ENCODE measurements at places on chromosomes 2 and 18.

DNA sequence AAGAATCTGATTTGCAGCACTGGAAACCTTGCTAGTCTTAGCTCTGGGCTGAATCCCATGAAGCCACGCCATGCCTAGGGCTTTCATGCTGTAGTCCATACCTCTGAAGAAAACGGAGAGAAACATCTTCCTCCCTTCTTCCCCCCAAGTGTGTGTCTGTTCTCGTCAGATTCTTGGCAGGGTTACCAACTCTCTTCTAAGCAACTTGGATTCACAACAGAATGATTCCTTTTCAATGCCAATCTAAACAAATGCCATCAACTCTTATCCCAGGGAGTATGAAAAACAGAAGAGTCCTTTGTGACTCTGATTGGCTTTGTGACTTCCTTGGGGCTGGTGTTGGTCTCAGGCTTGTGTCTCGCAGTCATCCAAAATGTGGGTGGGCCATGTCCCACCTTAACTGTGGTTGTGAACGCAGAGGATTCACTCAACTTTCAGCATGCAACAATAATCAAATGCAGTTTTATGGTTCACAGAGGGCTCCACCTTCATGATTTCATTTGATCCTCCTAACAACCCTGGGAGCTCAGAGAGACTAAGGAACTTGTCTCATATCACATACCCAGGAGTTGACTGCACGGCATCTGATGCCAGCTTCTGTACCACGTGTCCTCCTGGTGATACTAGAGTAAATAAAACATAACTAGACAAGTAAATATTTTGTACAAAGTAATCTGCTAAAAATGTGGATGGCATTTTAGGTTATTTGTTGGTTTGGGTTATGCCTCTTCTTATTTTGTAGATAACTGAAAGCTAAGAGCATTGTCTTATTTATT lies 186.0 kb upstream of the TNP1 start:
- no peak for DNase-seq

- DNase-seq = no peak
Measured at GRCh38 chr2:56185101-56185581, 1.4 kb downstream of the CCDC85A start.

DNA sequence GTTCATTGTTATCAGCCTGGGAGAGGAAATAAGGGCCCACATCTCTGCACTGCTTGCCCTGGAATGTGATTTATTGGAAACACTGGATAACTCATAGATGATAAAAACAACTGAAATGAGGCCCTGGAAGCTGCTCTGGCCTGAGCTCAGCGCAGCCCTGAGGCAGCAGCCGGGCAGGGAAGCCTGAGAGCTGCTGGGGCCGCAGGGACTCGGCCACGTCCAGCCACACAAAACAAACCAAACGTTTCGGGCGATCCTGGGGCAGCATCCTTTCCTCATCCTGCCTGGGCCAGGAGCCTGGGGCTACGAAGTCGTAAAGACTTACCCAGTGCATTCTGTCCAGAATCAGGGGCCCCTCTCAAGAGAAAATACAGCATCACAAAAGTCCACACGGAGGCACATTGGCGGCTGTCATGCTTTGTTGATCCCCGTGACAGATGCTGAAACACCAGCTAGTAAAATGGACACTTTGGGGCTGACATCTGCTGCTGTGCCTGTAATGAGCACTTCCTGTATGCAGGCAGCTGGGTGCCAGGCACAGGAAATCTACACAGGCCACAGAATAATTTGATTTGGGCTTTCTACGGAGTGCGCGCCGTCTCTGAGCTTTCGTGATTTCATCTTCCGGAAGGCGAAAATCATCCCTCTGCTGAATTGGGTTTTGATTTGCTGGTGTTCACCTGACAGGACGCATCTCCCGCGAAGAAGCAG lies 250.6 kb downstream of the EIPR1 start:
- DNase-seq = no peak

DNA sequence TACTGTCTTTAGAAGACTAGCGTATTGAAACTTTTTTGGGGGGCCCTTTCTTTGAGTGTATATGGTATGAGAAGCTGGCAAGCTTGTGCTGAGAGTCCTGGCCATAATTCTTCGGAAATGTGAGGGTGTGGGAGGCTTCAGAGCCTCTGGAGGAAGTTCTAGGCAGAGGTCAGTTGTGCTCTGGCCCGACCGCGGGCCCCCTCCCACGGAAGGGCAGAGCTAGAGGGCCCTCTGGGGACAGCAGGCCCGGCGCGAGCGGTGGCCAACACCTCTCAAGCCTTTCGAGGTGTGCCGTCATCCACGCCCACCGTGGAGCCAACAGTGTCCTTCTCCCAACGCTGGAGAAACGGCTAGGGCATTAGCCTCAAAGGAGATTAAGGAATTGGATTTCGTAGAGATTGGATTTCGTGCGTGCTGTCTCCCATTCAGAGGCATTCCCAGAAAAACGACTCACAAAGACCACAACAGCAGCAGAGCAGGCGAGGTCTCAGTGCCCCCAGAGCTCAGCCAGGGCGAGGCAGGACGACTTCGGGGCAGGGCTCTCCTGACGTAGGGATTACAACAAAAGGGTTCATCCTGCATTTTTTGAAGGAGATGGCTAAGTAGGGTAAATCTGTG lies 2.2 kb upstream of the MTCL1 start:
- DNase-seq = no peak

- no peak for DNase-seq
Measured at GRCh38 chr2:222052934-222053367, 245.8 kb downstream of the PAX3 start.

- no peak for DNase-seq
Measured at GRCh38 chr2:210844016-210844415, 287.6 kb downstream of the CPS1 start.

DNA sequence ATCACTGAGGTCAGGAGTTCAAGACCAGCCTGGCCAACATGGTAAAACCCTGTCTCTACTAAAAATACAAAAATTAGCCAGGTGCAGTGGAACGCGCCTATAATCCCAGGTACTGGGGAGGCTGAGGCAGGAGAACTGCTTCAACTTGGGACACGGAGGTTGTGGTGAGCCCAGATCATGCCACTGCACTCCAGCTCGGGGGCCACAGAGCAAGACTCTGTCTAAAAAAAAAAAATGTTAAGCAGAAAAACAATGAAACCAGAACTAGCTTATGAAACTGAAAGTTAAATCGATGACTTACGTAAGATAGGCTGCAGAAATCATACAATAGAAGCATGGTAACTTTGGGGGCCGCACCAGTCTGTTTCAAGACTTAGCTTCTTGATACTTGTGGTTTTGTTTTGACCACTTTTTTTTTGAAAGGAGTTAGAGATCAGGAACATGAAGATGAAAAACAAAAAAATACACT lies 6.2 kb upstream of the GPR155 start:
- DNase-seq = no peak

DNA sequence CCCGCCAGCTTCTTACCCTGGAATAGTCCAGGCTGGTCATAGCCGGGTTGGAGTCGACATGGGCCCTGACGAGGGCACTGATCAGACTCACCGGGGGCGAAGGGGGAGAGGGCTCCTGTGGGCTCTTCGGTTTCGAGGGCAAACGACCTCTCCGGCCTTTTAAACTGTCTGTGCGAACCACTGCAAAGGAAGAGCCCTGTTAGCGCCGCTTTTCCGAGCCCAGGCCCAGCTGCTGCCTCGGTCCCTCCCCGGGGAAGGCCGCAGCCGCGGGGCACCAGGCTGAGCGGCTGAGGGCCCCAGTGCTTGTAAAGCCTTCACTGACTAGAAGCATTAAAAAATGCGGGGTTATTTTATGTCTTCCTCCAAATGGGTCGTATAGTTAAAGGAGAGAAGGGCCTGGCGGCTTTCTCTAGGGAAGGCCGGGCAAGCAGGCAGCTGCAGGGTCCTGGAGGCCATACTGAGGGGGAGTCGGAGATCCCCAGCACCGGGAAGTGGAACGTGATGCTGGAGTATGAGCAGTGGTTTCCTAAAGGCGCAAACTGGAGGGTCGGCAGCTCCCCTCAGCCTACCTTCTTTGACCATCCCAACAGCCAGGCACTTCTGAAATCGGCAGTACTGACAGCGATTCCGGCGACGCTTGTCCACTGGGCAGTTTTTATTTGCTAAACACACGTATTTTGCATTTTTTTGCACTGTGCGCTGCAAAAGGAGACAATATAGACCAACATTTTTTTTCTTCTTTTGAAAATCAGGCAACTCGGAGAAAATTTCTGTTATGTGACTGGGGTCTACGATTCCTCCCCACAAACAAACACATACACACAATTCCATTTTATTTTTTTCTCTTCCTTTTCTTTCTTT lies 4.5 kb downstream of the NR4A2 start:
- DNase-seq = no peak

GRCh38 chr2:48320742-48321141 lies 209.2 kb upstream of the STON1 start:
- no peak for DNase-seq

GRCh38 chr2:198296665-198297308 lies 492.4 kb downstream of the PLCL1 start:
- DNase-seq = peak; percentile 60

DNA sequence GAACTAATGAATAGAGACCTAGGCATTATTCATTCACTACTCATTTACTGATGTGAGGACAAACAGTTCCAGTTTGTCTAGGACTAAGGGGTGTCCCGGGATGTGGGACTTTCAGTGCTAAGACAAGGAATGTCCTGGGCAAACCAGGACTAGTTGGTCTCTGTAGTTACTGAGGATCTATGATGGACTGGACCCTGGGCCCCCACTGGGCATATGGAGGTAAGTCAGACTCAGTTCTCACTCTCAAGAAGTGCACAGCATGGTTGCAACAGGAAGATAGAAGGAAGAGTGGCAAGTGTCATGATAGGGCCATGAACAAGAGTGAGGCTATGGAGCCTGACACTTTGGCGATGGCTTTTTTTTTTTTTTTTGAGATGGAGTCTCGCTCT lies 128.2 kb downstream of the MYCN start:
- DNase-seq = no peak

DNA sequence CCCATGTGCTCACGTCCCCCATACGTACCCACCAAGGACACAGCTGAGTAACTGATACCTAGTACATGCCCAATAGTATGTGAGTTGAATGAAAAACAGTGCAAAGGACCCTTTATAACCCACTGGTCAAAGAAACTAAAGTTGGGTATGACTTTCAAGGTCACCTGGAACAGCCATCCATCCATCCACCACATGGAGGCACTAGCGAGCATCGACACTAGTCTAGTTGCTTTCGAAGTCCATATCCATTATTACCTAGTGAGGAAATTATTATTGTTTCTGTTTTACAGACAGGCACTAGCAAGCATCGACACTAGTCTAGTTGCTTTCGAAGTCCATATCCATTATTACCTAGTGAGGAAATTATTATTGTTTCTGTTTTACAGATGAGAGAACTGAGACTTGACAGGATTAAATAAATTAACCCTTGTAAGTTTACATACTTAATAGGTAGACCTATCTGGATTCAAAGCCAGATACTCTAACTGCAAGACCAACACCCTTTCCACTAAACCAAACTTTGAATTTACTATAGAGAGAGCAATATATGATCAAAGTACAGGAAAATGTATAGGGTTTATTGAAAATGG lies 233.7 kb downstream of the METTL4 start:
- DNase-seq = no peak

DNA sequence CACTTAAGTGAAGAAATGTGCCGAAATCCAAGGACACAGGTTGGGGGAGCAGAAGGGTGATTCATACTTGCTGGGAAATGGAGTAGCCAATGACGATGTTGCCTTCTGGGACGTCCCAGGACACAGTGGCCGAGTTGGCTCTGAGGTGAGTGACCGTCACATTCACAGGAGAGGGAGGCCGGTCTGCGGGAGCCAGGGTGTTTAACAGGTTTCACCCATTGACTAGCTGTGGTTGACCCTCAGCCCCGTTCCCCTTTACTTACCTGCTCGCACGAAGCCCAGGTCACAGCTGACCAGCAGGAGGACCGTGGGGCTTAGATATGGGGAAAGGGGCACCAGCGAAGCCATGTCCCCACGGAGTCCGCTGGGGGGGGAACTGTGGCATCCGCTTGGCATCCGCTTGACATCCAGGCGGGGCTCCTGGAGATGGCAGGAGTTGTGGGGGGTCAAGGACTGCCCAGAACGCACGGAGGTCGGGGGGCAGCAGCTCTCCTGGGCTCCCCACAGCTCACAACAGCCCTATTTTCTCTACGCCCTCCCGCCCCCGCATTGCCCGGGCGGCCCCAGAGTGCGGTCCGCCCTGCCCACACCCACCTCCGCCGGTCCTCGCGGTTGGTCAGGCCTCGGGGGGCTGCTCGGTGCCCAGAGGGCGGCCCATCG lies 586 bp downstream of the FNDC4 start:
- DNase-seq = no peak

GRCh38 chr2:70923378-70924015 lies 12.2 kb upstream of the ATP6V1B1 start:
- no peak for DNase-seq

DNA sequence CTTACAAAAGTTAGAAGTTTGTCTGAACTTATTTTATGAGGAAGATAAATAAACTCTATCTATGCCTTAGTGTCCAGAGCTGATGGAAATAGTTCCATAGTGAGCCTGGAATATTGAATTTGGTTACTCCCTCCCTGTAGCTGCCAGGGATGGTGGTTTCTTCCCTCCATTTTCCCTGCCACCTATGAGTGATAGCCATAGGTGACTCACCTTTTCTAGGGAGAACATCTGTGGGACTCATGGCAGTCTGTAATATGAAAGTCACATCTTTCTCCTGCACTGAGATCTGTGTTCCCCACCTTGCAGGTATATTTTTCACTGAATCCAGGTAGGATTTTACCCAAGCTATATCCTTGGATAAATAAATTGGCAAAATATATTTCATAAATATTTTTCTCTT lies 148.8 kb downstream of the TPGS2 start:
- DNase-seq = no peak

DNA sequence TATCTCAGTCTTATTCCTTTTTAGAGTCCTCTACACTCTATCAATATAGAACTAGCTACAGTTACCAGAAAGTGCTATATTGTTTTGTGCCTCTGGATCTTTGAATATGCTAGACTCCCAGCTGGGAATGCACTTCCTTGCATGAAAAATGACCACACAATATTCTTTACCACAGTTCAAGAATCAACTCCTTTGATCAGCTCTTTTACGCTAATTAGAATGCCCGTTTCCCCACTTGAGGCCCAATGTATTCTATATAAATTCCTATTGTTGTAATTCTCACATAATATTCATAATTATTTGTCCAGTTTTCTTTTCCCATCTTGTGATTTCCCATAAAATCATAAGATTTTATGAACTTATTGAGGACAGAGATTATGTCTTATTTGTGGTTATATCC lies 142.2 kb downstream of the UBE2E3 start:
- DNase-seq = no peak

- DNase-seq = no peak
Measured at GRCh38 chr2:86229221-86229620, 30.0 kb downstream of the MRPL35 start.

DNA sequence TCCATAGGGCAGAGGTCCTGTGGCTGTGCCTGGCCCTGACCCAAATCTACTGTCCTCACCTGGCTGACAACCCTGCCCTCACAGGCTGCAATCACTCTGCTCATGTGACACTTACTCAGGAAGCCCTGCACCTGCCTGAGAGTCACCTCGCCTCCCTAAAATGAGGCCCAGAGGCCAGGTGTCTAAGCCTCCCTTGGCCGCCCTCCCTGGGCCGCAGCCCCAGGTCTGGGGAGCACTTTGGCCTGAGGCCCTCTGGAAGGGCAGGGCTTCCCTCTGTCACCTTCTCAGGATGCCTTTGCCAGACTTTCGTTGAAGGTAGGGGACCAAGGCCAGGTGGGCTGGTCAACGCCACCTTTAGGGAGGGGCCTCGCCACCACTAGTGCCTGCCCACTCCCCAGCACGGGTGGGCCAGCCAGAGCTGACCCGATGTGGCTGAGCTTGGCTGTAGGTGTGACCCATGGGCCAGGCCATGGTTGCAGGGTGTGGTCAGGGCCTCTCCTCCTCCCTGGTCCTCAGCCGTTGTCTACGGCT lies 6.1 kb upstream of the GPC1 start:
- no peak for DNase-seq

GRCh38 chr18:36633961-36634412 lies 194.8 kb downstream of the TPGS2 start:
- DNase-seq = no peak

Data from progenitor cell of endocrine pancreas (in vitro differentiated cells).